Hematopoietic multipotent progenitor cell (in vitro differentiated cells): ENCODE measurements at places on chromosomes 16 and 17. TPM values are rescaled to one million over a fixed set of nuclear protein-coding genes. Genes with fewer than 3 reads are reported as not detected.
A peak's percentile ranks its signal among the peaks of the same experiment; 100 is the strongest.

CCDC78 gene
- 2.7 TPM for total RNA-seq

DNA sequence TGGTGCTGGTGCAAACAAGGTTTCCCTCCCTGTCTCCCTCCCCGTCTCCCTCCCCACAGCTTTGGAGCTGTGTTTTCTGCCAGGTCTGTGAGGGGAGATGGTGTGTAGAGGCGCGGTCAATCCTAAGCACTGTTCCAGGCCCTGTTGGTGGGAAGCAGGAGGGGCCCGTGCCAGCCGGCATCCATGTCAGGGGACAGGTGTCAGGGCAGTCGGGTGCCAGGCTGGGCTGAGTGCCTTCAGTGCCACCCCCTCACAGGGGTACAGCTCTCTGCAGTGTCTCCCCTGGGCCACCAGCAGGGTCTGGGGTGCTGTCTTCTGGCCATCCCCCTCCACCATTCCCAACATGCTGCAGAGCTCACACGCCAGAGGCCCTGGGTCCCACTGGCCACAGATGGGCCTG, 73.6 kb downstream of the KLHDC4 start:
- no peak for DNase-seq

DNA sequence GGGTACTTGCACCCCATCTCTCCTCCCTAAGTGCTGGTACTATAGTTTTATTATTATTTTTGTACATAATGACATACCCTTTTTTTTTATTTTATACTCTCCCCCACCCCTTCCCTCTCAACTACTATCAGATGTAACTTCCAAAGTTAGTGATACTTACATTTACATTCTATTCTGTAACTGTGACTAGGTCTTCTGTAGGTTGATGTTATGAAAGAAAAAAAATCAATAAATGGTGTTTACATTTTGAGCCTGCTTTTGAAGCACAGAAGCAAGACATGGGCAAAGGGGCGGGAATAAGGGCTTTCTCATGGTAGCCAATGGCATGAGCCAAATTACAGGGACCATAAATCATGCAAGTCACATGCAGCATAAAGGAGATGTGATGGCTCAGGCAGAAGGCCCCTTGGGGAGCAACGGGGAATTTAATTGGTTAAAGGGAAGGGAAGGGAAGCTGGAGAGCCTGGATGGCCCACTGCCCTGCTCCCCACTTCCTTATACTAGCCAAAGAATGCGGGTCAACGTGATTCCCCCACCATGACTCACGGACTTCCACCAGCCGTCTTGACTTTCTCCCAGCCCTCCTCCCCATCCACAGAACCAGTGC, 2.4 kb upstream of the ACSF2 start:
- peak; percentile 60 for DNase-seq

GRCh38 chr17:48830840-48831548, at the start of gene CALCOCO2:
TSS of gene CALCOCO2 (plus strand) at chr17:48831035. CDS start at chr17:48841708, 10,673 bp downstream.
- peak; percentile 84 for DNase-seq

DNA sequence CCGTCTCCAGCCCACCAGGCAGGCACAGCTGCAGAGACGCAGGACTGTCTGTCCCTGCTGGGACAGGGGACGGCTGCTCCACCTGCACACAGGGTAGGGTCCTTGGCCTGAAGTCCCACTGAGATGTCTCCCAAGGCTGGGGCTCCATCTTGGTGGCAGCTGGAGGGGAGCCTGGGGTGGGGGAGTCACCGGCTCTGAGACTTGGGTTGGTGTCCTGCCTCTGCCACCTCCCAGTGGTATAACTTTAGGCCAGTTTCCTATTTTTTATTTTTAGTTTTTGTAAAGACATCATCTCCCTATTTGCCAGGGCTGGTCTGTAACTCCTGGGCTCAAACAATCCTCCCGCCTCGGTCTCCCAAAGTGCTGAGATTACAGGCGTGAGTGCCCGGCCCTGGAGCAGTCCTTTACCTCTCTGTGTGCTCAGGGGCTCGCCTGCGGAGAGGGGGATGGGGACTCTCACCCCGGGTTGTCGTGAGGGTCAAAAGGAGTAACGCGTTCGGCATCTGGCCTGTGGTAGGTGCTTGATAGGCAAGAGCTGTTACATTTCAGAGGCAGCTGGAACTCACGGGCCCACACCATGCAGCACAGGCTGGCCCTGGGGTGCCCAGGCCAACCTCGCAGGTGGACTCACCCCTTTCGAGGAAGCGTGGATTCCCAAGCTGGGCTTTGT, 46.6 kb upstream of the DOC2B start:
- no peak for DNase-seq

DNA sequence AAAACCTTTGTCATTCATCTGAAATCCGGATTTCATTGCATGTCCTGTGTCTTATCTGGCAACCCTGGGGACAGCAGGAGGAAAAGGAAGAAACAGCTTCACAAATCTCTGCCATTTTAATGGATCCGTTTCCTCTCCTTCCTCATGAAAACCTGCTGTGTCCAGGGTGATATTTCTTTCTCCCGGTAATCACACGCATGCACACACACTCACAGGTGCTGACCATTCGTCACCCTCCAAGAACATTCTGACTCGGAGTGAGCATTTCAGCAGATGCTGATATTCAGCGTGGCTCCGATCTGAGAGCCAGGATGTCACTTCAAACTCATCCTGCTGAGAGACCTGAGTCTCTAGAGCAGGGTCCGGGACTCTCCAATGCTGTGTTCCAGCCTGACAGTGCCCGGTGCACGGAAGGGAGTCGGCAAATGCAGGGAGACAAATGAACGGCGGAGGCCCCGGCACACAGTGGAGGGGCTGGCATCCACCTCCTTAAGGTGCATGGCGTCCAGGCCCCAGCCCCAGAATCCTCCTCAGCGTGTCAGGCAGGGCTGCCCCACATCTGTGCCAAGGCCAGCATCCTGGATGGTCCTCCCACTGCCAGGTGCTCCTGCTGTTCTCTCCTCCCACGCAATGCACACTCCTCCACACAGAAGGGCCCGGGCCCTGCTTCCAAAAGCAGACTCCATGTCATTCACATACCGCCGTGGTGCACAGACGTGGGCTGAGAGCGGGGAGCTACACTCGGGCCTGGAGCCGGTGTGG, 70.7 kb downstream of the RBFOX3 start:
- DNase-seq: no peak
